ENCODE measurements at places on chromosomes 6 and 20.

GRCh38 chr20:14950633-14951032 lies 613.2 kb upstream of the FLRT3 start:
- DNase-seq: no peak

GRCh38 chr20:6075428-6076219 lies 21.8 kb upstream of the LRRN4 start:
- DNase-seq: no peak

GRCh38 chr20:49367113-49367512 lies 89.3 kb upstream of the ZNFX1 start:
- no peak for DNase-seq

DNA sequence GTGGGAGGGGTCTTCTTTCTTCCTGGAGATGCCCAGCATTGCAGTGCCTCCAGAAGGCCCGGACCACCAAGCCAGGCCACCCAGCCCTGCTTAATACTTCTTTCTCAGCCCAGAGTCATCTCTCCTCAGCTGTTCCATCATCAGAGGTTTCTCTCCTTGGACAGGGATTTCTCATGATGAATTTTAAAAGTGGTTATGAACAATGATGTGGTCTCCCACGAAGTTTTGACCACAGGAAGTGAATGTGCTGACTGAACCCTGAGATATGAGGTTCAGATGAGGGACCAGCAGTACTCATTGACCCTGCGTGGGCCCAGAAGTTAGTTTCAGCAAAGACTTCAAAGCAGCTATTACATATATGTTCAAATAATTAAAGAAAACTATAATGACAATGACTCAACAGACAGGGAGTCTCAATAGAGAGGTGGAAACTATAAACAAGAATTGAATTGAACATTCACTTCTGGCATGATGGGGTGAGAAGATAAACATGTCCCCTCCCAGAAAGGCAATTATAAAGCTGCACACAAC lies 114.5 kb upstream of the SLC22A16 start:
- DNase-seq: no peak

- DNase-seq: no peak
These were observed 184.7 kb downstream of the CDH4 start for GRCh38 chr20:61436667-61437279.

- DNase-seq: no peak
These were observed 23.5 kb downstream of the NOL7 start for GRCh38 chr6:13638626-13639025.

- DNase-seq: no peak
These were observed 406.3 kb downstream of the TAF4 start for GRCh38 chr20:61659246-61659993.

Measured in activated naive CD8-positive, alpha-beta T cell treated with anti-CD3 and anti-CD28 coated beads, Interleukin-2, amount 10 ng/mL, durations not matched to agents 7 days and 5 days (primary cell).